Stimulated activated CD8-positive, alpha-beta memory T cell treated with anti-CD3 and anti-CD28 coated beads, Interleukin-4, amount 100 ng/mL, for 1 hour (primary cell): ENCODE measurements at places on chromosomes 7 and 10.

GRCh38 chr7:151389768-151390597 is 19.9 kb downstream of the WDR86 start:
- no peak for DNase-seq

DNA sequence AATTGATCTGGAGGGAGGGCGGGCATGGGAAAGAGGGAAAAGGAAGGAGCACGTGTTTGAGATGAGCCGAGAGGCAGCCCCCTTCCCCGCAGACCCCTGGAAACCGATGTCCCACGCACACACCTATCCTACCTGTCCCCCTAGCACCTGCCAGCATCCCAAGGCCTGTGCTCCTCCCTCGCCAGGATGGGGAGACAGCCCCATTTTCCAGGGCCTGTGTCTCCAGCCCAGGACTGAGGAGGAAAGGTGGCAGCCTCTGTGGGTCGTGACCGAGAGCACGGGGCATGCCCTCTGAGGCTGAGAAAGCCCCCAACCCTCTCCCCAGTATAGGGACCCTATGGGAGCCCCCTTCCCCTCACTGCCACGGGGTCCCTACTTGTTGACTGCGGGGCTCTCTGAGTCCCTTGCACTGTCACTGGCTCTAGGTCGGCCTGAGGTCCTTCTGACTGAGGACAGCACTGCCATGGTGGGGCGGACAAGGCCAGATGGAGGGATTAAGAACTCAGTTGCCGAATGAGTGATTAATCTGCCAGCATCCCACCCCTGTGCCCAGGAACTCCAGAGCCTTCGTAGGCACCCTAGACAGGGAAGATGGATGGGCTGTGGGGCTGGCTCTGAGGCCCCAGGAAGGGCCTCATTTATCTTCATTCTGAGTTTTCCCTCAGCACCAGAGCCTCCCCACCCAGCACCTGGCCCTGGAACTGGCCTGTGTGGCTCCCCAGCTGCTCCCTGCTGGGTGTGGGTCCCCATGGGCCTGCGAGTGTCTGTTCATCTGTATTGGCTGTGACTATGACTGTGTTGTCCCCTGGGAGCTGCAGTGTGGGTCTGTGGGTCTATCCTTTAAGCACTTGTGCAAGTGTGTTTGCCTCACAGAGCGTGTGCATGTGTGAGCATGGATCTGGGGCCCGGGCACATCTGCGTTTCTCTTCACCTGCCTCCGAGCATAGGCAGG is 26.0 kb downstream of the CRHR2 start:
- DNase-seq: no peak

DNA sequence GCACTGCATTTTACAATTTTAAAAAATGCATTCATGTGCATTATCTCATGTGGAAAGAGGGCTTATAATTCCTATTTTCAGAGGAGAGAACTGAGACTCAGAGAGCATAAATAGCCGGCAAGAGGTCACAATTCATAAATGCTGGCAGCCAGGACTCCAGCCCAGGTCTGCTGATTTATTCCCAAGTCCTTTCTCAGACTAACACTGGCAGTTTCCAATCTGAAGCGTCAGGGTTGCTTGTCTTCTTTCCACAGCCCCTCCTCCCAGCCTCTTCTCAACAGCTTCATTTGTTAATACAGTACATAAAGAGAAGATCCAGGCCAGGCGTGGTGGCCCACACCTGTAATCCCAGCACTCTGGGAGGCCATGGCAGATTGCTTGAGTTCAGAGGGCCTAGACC is 108.9 kb downstream of the PARD3 start:
- no peak for DNase-seq

DNA sequence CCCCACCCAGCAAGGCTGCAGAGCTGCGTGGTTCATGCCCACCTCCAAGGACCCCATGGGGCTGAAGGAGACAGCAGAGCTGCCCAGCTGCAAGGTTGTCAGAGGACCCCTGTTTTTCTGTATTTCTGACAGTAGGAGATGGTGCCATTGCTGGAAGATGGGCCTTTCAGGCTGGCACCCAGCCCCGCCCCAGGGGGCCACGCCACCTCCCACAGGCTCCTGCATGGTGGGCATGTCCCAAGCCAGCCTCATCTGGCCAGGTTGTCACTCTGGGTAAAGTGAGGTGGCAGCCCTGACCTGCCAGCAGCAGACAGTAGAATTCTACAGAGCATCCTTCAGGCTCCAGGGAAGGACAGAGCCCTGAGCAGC is 75.5 kb upstream of the RET start:
- no peak for DNase-seq

GRCh38 chr7:43758029-43758821 is at the start of gene BLVRA:
Gene BLVRA, plus strand, starts transcription at chr7:43758680. Its CDS starts 12,479 bp downstream, at chr7:43771159.
- DNase-seq: peak; percentile 33

DNA sequence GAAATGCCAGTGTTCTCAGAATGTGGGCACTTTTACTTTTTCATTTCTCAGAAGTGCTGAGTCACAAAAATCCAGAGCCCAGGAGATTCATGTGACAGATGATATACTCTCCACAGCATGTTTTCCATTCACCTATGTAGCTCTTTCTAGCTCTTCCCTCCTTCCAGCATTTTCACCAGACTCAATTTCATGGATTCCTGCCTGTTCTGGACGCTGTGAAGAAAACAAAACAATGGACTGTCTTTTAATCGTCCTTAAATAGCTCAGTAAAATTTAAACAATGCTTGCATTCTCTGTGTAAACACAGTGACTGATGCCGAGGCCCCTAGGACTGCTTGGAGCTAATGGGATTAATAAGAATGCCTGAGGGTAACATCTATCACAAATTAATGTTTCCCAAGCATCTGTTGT is 25.5 kb downstream of the ZNF713 start:
- DNase-seq: no peak

- no peak for DNase-seq
These were observed 77.9 kb upstream of the ADO start for GRCh38 chr10:62726638-62727037.

DNA sequence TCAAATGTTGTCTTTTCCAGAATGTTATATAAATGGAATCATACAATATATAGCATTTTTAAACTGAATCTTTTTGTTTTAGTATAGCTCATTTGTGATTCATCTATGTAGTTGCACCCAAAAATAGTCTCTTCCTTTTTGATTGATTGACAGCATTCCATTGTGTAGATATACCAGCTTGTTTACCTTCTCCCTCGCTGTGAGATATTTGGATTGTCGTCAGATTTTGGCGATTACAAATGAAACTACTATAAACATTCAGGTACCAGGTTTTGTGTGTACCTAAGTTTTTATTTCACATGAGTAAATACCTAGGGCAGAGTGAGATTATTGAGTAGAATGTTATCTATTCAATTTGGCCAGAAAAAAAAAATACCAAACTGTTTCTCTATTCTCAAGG is 584.7 kb upstream of the SORCS1 start:
- DNase-seq: no peak

DNA sequence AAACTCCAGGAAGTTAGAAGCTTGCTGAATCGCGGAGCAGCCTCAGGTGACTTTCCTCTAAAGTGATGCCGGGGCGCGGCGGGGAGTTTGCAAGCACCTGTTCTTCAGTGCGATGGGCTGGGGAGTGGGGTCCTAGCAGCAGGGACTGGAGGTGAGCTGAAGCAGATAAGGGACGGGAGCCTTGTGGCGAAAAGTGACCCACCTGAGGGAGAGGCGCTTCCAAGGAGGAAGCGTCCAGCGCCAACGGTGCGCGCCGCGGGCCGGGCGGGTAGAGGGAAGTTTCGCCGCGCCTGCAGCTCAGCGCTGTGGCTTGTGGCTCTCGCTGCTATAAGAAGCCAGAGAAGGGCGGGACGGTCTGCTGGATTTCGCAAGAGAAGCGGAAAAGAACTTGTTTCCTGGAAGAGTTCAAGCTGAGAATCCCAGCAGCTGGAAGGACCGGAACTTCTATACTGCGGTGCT is at the start of gene STEAP4:
STEAP4 (minus strand) TSS at position 305 of the 459 bp plus-strand sequence. CDS start 22,625 bp downstream, outside the sequence.
- DNase-seq: no peak

DNA sequence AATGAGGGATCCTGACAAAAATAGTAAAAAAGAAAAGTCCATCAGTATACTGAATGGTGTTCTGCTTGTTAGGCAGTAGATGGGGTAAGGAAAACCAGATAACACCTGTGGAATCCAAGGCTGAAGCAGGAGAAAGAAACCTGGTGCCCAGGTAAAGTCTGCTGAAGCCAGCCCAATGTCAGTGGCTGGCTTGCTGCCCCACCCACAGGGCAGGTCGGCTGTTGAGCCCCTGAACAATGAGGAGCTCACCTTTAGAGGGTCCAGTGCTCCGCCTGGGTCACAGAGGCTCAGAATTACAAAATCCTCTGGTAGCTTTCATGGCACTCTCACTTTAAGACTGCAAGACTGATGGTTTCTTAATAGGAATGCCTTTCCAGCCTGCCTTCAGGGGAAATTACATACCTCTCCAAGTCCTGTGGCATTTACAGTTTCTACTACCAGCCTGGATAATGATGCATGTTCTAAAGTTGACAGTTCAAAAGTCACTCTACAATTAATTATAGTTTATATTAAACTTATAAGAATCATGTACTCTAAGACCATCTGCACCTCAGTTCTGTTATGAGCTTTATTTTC is 23.8 kb downstream of the DHX32 start:
- no peak for DNase-seq

DNA sequence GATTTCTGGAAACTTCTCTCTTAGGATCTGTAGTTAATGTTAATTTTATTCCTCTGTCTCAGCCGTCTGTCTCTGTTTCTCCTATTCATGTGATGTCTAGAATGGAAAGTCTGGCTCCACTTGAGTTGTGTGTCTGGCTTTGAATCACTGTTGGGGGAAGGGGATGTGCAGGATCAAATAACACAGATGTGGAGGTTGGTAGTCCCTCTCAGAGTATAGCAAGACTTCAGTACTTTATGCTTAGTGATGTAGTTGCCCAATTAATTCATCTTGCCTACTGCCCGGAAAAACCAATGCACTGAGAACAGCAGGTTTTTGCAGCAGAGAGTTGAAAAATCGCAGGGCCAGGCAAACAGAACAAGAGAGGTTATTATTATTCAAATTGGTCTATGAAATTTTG is 79.2 kb downstream of the PHTF2 start:
- DNase-seq: no peak

DNA sequence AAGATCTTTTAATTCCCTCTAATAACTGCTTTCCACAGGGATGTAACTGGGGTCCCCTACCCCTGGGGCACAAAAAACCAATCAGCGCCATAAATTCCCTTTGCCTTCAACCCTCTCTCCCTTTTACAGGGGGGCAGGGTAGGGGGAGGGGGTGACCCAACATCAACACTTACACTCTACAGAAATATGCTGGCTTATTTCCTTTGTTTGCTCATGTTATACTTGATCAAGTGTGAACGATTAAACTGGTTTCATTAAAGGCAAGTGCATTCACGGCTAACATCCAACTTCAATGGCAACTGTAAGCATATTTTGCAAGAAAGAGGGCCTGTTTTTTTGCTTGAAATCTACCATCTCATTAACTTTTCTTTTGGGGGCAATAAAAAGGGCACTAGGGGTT is 2.9 kb downstream of the CTBP2 start:
- no peak for DNase-seq

DNA sequence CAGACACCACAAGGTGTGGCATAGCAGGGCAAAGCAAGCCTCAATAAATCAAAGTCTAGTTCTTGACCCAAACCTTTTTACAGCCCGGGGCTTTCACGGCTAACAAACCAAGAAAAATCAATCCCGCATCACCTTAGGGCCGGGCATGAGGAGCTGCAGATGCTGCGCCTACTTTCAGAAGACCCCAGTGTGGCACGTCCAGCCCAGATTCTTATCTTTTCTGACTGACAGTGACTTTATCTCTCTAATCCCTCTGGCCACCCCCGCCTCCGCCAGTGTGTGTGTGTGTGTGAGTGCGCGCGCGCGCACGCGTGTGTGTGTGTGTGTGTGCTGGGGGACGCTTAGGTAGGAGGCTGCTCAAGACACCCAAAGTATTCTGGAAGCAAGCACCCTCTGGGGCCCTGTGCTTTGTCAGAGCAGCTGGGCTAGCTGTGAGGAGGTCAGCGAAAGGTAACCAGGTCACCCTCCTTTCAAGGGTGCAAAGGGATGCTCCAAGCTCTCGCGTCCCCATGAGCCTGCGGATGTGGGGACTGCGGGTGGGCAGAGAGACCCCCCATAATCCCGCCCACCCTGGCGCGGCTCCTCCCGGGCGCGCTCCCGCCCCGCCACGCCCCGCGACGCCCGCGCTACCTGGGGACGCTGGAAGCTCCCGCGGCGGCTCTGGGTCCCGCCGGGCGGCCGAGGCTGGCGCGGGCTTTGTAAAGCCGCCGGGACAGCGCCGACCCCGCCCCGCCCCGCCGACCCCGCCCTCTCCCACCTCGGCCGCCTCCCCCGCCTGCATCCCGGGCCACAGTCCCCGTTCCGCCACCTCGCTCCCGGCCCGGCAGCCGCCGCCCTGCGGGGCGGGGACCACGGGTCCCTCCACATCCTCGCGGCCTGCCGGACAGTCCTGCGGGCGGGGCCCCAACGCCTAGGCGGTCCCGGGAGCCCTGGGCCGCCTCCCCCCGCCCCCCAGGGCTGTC is 57.1 kb upstream of the RHOBTB1 start:
- DNase-seq: no peak

DNA sequence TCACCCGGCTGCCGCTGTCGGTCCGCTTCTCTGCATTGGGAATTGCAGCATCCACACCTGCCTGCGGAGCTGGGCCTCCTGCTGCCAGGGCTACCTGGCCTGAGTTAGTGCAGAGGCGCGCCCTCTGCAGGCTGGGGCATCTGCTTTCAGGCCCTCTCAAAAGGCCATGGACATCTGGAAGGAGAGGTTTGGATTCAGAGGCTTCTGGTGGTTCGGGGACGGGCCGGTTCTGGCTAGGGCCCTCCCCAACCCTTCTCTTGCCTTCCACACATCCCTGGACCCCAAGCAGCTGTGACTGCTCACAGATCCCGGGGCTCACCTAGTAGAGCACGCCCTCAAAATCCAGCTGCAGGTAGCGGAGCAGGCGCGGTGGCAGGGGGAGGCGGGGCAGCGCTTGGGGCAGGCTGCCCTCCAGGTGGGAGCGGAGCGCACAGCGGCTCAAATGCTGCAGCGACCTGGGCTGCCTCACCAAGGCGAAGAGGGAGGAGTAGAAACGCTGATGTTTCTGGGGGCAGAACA is 8.4 kb upstream of the GBX1 start:
- DNase-seq: no peak

DNA sequence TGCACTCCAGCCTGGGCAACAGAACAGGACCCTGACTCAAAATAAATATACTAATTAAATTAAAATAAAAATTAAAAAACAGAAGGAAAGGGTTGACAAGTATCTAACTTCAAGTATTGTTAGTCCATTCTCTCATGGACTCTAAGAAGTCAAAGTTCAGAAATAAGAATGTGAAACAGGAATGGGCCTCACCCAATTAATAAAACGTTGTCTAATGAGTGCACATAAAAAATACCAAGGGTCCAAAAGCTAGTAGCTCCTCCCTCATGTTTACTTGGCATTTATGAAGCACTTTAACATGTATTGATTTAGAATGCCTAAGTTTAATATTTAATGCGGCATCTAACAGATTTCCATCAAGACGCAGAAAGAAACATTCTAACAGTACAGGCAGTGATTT is 18.9 kb downstream of the FAM171A1 start:
- no peak for DNase-seq
